ENCODE measurements at places on chromosomes 6 and 20.

GRCh38 chr20:22099348-22099747 is 393.9 kb downstream of the PAX1 start:
- no peak for DNase-seq

- DNase-seq = no peak
Observed at GRCh38 chr6:18277237-18278006, 13.1 kb upstream of the DEK start.

- DNase-seq = no peak
Observed at GRCh38 chr6:1316489-1316971, 4.6 kb downstream of the FOXQ1 start.

DNA sequence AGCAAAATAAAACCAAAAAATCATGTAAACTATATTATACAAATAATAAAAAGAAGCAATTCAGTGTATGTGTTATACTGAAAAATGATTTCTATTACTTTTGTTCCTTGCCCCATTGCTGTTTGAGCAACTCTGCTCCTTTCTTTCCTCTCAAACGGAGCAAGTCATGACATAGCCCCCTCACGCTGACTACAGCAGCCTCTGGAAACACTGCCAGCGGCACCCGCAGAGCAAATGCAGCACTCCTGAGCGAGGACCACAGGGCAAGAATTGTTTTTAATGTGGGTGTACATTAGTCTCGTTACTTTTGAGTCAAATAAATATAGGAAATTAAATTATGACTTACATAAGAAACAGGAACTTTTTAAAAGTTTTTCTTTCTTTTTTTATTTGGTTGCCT is 350.1 kb upstream of the HSF2 start:
- DNase-seq = no peak

- no peak for DNase-seq
Observed at GRCh38 chr6:138194287-138194686, 24.0 kb downstream of the PBOV1 start.

DNA sequence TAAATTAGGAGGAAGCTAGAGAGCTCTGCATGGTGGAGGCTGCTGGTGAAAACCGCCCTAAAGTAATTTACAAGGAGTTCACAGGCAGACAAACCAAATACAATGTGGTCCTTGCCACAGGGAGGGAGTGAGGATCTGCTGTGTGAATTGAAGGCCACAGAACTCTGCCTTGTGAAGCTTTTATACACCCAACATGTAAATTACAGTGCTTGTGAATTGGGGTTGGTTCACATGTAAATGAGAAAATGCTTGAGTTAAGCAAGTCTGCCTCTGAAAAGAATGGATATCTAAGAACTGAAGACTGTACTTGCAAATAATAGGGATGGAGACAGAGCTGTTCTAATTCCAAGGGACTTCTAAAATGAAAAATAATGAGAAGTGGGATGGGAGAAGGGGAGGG is 194.2 kb downstream of the SLC35F1 start:
- DNase-seq = no peak

DNA sequence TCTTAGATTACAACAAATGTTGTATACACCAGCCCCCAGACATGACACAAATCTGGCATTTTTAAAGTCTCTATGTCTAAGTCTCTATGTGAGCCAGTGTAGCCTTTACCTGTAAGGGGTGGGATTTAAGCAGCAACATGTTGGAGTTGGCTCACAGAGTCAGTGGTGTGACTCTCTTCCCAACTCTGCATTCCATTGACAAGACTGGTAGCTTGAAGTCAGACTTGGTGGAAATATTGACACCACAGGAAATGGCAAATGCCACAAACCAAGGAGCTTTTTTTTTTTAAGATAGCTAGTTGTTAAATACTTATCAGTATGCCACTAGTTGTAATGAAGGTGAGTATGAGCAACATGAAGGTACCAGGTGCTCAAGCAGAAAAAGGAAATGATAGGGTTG is 103.1 kb upstream of the SMLR1 start:
- DNase-seq = no peak

GRCh38 chr20:22630701-22631100 is 46.3 kb upstream of the FOXA2 start:
- no peak for DNase-seq
